ENCODE measurements at places on chromosomes 12 and 14. TPM values are rescaled to one million over a fixed set of nuclear protein-coding genes. Genes with fewer than 3 reads are reported as not detected.

The CCNK gene
- 30.9 TPM for total RNA-seq

The SMOC1 gene
- total RNA-seq, result not detected

The TOGARAM1 gene
- total RNA-seq, result 21.5 TPM

The ARHGAP9 gene
- 0.12 TPM for total RNA-seq

The SDS gene
- total RNA-seq, result not detected

The FOXG1 gene
- under 0.01 TPM for total RNA-seq

The CACNA2D4 gene
- total RNA-seq, result 0.87 TPM

The HAL gene
- under 0.01 TPM for total RNA-seq

The SCNN1A gene
- under 0.01 TPM for total RNA-seq

The AGAP2 gene
- 0.87 TPM for total RNA-seq
